ENCODE measurements at places on chromosomes 12 and 14.

DNA sequence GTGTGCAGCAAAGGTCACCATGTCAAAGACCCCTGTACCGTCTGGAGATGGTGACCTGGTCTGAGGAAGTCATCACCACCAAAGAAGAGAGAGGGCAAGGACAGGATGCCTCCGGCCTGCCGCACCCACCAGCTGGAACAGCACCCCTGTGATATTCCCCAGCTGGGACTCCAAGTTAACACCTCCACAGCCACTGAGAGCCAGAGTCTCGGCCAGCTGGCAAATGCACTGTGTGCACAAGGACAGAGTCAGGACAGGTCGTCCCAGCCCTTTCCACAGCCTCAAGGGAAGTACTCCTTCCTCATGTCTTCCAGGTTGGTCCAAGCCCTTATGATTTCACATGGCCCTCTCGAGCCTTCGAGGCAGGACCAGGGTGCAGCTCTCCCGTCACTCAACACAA is 19.3 kb upstream of the FKBP4 start:
- DNase-seq = no peak

DNA sequence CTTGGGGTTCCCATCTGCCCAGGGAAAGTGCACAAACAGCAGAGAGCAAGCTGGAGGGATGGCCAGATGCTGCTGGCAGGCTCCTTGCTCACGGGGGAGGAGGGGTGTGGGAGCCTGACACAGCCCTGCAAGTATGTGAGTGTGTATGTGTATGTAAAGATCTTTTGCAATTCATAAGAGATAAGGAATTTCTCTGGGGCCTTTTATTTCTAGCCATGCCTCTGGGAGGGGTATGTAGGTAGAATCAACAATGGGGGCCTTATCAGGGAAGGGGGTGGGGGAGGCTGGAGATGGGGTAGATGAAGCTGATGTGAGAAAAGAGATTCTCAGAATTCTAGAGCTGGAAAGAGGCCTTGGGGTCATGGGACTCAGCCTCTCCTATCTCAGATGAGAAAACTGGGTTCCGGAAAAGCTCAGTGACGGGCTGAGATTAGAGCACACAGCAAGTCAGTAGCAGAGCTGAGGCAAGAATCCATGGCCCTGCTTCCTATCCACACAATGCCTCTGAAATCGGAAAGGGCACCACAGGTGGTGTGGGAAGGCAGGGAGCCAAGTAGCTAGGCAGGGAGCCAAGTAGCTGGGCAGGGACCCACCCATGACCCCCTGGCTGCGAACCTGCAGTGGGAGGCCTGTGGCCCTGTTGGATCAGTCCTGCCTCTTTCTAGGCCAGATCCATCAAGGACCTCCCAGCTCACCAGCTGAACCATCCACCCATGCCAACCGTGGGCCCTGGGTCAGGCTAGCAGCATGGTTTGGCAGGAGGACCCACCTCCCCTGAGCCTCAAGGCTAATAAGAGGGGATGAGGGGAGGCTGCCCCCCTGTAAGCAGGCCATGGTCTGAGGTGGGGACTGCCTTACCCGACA is 54.7 kb downstream of the PLEKHG3 start:
- no peak for DNase-seq

DNA sequence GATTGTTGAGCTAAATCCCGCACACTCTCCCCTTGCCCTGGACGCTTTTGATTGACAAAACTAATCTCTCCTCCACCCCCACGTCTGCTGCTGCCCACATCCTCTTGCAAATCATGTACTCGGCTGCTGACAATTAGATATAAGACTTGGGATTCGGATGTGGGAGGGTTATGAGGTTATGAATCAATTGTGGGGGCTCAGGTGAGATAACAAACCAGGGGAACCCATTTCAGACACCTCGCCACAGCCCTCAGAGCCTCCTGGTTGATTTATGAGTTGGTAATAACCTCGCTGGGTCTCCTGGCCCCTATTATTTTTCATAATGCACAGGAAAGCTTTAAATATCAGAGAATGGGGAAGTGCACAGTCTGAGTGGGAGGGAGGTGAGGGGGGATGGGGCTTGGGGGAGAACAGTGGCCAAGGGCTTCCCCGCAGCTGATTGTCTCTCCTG is 449.9 kb downstream of the DPF3 start:
- peak; percentile 36 for DNase-seq

GRCh38 chr12:31991146-31991545 is 31.9 kb downstream of the RESF1 start:
- no peak for DNase-seq

- DNase-seq = no peak
These were observed 28.1 kb upstream of the SINHCAF start for GRCh38 chr12:31353750-31354708.

DNA sequence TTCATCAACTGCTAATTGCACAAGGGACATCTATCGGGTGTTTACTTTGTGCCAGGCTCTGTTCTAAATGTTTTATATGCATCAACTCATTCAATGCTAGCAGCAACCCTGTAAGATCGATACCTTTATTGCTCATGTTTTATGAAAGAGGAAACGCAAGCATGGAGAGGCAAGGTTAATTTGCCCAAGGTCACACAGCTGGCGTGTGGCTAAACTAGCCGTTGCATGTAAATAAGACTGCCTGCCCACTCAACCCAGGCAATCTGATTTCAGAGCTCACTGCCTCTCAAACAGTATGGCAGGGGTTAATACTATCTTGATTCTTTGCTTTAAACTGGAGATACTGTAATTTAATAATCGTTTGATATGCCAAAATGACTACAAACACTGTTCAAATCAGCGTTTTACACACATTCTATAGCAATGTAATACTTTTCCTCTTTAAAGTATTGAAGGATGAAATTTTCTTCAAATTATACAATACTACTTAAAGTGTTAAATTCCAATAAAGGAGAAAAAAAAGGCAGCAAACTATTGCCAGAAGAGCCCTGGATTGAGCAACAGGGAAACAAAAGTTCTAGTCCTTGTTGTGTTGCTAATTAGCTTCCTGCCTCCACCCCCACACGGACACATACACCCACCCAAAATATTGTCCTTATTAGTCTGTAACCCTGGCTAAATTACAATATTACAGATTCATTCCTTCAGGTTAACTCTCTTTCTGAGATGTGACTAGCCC is 39.1 kb upstream of the DHRS7 start:
- DNase-seq = no peak

DNA sequence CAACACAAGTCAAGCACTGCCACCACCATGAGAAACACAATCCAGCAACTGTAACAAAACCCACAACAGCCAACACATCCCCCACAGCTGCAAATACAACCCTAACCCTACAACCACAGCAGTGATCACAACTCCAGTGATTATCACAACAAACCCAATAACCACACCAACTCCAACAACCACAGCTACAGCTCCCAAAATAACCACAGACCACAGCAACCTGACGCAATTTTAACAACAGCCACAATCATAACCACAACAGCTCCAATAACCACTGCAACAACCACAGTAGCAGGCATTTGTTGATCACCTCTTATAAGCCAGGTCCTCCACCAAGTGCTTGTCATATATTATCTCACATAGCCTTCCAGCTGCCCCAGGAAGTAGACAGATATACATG is 42.2 kb upstream of the FAM181A start:
- no peak for DNase-seq

- no peak for DNase-seq
These were observed 8.6 kb upstream of the EPS8 start for GRCh38 chr12:15797818-15798217.

GRCh38 chr14:70340002-70340401 is 19.5 kb downstream of the COX16 start:
- DNase-seq = no peak

- no peak for DNase-seq
These were observed 457.7 kb upstream of the SYT1 start for GRCh38 chr12:78406828-78407227.

- no peak for DNase-seq
These were observed 17.1 kb downstream of the TMBIM4 start for GRCh38 chr12:66152732-66153131.

DNA sequence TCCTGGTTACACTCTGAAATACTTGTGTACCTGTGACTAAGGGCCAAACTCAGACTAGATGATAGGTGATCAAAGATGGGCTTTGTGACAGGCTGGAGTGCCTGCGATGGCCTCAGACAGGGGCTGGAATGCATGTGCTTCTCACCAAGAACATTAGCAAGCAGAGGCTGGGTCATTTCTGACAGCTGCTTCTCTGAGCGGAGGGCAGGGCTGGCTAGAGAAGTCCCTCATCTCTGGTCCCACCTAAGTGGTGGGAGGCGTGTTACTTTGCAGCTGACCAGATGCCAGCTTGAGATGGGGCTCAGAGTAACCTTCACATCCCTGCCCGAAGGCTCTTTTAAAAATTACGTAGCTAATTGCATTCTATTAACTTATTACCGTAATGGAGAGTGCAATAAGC is 106.8 kb upstream of the RTL1 start:
- no peak for DNase-seq

- no peak for DNase-seq
These were observed 194.8 kb upstream of the DCN start for GRCh38 chr12:91377436-91377835.

DNA sequence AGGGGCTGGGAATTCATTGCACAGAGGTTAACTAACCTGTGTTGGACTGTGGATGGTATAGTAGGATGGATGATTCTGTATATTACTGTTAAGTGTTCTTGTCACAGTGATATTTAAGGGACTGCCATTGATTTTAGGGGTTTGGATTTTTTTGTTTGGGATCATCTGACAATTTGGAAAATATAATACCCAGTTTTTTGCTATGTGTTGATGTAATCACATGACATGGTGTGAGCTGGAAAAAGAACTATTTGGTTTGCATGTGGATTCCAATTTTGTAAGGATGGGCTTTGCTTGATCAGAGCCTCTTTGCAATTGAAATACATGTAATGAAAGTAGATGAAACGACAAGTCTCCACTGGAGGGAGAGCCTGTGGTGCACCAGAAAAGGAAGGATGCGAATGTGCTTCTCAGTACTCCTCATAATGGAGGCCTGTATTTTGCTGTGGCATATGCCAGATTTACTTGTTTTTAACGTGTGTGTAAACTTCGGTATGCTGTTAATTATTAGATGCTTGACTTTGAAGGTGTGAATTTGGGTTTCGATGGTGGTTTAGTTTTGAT is 2.7 kb downstream of the DYRK2 start:
- peak; percentile 52 for DNase-seq

DNA sequence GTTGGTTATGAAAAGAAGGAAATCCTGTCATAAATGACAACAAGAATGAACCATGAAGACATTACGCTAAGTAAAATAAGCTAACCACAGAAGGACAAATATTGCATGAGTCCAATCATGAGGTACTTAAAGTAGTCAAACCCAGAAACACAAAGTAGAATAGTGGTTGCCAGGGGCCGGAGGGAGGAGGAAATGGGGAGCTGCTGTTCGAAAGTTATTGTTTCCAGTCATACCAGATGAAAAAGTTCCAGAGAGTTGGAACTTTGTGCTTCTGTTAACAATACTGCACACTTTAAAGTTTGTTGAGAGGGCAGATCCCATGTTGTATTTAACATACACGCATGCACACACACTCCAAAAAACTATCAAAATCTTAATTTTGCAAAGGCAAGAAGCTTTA is 69.3 kb downstream of the COCH start:
- no peak for DNase-seq

DNA sequence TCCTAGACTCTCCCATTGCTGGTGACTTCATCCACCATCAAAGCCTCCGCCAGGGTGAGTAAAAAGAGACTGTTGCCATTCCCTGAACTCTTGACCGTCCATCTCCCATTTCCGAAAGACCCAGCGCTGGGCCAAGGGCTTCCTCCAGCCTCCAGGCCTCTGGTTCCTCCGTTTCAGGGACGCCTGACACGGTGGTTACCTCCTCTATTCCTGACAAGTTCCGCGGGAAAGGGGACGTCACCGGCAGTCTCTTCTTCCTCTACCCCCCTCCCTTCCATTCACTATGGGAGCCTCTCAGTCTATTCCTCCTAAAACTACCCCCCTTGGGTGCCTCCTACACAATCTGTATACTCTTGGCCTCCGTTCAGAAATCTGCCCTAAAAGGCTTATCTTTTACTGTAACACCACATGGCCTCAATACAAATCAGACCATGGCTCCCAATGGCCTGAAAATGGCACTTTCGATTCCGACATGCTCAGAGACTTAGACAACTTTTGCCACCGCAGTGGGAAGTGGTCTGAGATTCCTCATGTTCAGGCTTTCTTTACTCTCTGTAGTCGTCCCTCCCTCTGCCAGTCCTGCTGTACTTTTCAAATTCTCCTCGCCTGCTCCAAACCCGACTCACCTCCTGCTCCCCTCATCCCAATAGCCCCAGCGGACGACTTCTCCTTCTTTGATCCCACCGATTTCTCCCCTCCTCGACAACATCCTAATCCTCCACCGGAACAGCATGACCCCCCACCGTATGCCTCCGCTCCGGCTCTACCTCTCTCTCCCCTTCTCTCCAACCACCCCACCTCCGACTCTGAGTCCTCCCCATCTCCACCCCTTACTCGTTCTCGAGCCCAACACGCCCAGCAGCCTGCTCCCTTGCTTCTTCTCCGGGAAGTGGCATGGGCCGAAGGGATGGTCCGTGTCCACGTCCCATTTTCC is 70.4 kb downstream of the MOK start:
- no peak for DNase-seq

DNA sequence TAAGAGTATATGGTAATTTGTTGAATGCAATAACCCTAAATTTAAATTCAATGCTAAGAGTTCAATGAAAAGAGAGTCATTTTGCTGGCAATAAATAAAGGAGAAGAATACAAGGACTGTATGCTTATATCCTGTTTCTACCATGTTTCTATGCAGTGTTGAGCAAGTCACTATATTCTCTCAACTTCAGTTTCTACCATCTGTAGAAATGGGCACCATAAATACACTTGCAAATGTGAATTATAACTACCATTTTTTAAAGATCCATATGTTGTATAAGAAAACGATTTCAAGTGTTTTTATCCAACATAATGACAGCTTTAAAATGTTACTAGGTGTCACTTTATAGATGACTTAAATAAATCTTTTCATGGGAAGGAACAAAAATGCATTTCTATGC is 170.3 kb downstream of the CEP128 start:
- no peak for DNase-seq

Measured in CD4-positive, CD25-positive, alpha-beta regulatory T cell (primary cell).